Prostate gland (tissue), 2 donors: ENCODE measurements at places on chromosomes 16 and 17. TPM values are rescaled to one million over a fixed set of nuclear protein-coding genes. Genes with fewer than 3 reads are reported as not detected.

DNA sequence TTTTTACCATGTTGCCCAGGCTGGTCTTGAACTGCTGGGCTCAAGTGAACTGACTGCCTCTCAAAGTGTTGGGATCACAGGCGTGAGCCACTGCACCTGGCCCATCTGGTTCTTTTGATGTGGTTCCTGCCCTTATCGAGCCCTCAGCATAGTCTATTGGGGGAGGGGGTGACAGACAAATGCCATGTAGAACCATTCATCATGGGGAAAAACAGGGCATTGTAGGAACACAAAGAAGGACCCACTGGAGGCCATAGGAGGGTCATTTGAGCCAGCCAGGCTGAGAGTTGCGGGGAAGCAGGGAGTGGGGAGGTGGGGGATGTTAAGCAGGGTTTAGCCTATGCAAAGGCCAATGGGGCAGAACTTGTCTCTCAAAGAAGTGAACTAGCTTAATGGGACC, 11.9 kb downstream of the SEC14L5 start:
- H3K4me3 ChIP-seq: no peak overlapping the region
- no peak for DNase-seq
- no peak overlapping the region for H3K27ac ChIP-seq
- no peaks in the 10 kb centered on the region for H3K4me1 ChIP-seq
- no peaks in the 10 kb centered on the region for H3K36me3 ChIP-seq

Gene DHX8
- total RNA-seq: 35.7 TPM

Gene KIF2B
- total RNA-seq: 4.8 TPM

- no peaks in the 10 kb centered on the region for H3K4me1 ChIP-seq
- no peak overlapping the region for H3K4me3 ChIP-seq
- no peak for DNase-seq
- no peaks in the 10 kb centered on the region for H3K36me3 ChIP-seq
- peaks cover 3% of the 10 kb centered on the region for H3K27me3 ChIP-seq
These were observed 6.1 kb downstream of the TBX21 start for GRCh38 chr17:47739150-47739549.

Gene TERB1
- 2.1 TPM for total RNA-seq
